Metanephros (tissue), 2 donors: ENCODE measurements at places on chromosomes 12 and 14. TPM values are rescaled to one million over a fixed set of nuclear protein-coding genes. Genes with fewer than 3 reads are reported as not detected.

Gene RGS6
- 4.4 TPM for total RNA-seq

Gene LGALS3
- 41.8 TPM for total RNA-seq

Gene LRRC10
- total RNA-seq, result not detected

Gene CLEC2A
- not detected for total RNA-seq
